GF-D8 (cell line): ENCODE measurements at places on chromosomes 7 and 10.
A peak's percentile ranks its signal among the peaks of the same experiment; 100 is the strongest.

- peak; percentile 16 for DNase-seq
Observed at GRCh38 chr7:50330696-50331095, 26.2 kb downstream of the IKZF1 start.

DNA sequence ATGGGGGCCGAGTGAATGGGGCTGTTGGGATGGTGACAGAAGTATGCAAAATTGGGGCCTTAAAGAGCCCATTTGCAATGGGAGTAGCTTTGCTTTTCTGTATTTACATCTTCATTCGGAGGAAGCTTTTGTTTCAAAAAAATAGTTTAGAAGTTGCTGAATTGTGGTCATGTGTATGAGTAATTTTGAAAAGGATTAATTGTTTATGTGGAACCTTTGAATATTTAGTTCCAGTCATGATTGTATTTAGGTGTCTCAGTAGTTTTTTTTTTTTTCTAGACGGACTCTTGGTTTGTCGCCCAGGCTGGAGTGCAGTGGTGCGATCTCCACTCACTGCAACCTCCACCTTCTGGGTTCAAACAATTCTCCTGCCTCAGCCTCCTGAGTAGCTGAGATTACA lies 37.2 kb downstream of the RBM33 start:
- no peak for DNase-seq

DNA sequence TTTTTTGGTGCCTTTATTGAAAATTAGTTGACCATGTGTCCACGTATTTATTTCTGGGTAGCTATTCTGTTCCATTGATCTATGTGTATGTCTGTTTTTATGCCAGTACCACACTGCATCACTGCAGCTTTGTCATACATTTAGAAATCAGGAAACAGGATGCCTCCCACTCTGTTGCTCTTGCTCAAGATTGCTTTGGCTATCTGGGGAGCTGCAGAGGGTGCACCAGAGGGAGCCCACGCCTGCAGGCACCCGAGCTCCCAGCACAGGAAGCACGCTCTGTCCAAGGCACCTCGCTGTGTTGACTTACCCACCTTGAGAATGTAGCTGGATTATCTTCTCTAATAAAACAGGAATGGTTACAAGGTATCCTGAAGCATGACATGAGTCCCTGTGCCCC lies 301.7 kb downstream of the TCERG1L start:
- DNase-seq = no peak

GRCh38 chr10:3193751-3194150 lies 21.2 kb upstream of the PITRM1 start:
- DNase-seq = no peak

DNA sequence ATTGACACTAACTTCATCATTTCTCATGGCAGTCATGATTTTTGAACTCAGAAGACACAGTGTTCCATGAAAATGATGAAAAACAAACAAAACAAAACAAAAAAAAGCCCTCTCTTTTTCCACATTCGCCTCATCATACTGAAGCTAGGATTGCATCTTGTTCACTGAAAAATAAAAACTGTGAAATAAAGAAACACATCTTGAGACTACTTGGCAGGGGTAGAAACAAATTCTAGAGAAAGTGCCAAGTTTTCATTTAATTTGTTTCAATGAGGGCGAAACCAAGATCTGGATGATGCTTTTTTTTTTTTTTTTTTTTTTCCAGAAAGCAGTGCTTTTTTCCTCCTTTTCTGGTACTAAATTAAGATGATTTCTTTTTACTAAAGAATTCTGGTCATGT lies 350.4 kb upstream of the ETV1 start:
- DNase-seq = no peak

DNA sequence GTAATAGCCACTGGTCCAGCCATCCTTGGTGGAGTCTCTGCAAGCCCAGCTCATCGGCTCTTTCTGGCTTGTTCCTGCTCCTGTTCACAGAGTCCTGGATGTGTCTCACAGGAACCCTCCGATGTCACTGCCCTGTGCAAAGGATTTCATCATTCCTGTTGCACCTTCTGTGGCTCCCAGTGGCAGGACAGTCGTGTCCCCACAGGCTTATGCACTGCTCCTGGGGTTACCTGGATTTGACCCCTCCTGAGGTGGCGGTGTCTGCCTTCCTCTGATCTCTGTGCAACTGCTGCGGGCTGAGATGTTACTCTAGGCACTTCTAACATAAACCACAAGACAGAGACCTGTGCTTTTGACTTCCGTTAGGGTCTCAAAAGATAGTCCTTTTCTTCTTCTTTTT lies 30.6 kb downstream of the APBB1IP start:
- DNase-seq = no peak

DNA sequence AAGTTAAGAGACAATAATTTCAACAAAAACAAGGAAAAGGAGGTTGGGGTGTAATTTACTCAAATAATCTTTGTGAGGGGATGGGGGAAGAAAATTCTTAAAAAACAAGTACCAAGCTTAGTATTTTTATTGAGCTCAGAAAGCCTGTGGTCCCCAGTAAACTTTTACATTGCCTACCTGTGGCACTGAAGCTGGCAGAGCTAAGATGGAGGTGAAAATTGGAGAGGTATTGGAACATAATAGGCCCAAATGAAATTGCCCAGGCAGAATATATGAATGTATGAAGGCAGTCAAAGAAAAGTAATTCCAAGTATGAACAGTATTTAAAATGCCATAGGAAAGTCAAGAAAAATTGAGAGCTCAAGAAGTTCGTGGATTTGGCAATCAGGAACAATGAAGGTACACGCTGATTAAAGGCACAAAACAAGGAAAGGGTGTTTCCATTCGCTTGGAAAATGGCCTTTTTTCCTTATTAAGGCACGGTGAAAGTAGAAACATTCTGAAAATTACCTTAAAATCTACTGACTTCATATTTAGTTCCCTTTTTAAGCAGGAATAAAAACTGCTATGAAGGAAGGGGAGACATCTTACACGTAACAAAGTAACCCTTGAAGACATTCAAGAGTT lies 3.4 kb upstream of the KMT2E start:
- no peak for DNase-seq

GRCh38 chr7:87380905-87381304 lies 35.4 kb downstream of the CROT start:
- DNase-seq = no peak

DNA sequence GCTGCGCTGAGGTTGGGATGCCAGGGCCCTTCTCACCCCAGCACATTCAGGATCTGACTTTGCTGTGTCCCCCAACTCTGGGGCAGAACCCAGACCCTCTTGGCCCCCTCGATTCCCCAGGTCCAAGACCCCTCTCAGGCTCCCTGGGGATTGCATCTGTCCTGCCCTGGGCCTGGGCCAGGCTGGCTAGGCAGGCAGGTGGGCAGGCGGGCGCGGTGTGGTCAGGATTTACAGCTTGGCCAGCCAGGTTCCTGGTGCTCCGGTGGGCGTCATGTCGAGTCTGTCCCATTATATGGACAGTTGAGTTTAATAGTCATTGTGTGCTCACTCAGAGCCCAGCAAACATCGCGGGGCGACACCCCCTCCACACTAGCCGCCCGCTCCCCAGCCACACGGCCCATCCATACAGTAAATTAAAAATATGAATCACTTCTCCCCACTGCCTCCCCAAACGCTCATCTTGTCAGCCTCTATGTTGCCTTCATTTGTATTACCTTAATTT lies 23.5 kb downstream of the POLL start:
- DNase-seq = no peak

DNA sequence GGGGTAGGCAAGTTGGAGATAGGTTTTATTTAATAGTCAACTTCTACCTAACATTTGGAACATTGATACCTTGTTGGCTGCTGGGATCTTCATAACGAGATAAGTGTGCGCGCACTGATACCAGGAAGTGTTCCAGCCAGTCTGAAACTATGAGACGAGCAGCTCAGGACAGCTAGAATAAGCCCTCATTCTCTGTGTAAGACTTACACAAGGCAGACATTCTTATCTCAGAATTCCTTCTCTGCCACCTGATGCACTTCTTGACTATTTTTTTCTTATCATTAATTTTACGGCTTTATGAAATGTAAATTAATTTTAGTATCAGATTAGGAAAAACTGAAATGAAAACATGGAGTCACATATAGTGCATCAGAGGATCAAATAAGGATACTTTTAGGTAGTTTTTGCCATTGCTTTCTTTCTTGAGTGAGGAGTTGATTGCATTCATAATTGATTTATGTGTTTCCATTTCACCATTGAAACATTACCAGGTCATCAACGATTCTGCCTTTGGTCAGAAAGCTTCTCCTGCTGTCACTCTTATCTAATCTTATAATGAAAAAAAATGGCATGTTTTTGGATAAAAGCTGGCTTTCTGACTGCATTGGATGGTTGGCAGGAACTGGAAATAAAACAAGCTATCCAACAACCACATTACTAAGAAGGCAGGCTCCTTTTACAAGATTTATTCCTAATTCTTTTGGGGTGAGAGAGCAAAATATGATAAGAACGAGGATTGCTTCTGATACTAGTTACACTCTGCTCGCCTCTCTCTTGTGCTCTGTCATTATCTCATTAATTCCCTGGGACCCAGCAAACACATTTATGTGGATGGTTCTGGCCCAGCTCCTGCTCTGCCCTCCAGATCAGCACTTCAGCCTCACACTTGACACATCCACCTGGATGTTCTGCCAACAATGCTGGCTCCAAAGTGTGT lies 40.4 kb upstream of the ABCB5 start:
- DNase-seq = no peak

DNA sequence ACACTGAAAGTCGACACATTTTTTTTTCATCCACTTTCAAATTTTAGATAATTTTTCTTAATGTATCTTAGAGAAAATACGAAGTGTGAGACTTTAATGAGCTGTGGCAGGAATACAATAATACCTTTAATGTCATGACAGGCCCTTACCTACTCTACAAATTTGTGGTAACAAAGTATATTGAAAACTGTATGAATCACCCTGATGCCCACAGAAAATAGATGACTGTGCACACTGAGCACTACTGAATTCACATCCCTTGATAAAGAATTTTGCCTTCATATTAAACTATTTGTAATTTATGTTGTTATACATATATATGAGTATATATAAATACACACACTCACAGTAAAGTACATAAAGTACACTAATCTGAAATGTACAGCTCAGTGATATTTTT lies 51.7 kb downstream of the AKR1D1 start:
- no peak for DNase-seq

- no peak for DNase-seq
Observed at GRCh38 chr10:50322077-50322476, 70.8 kb upstream of the ASAH2 start.

GRCh38 chr7:80873140-80873539 lies 45.7 kb downstream of the SEMA3C start:
- no peak for DNase-seq

- no peak for DNase-seq
Observed at GRCh38 chr7:1678081-1678543, 8.0 kb downstream of the ELFN1 start.

GRCh38 chr7:143519411-143520131 lies 41.9 kb downstream of the TAS2R41 start:
- no peak for DNase-seq

DNA sequence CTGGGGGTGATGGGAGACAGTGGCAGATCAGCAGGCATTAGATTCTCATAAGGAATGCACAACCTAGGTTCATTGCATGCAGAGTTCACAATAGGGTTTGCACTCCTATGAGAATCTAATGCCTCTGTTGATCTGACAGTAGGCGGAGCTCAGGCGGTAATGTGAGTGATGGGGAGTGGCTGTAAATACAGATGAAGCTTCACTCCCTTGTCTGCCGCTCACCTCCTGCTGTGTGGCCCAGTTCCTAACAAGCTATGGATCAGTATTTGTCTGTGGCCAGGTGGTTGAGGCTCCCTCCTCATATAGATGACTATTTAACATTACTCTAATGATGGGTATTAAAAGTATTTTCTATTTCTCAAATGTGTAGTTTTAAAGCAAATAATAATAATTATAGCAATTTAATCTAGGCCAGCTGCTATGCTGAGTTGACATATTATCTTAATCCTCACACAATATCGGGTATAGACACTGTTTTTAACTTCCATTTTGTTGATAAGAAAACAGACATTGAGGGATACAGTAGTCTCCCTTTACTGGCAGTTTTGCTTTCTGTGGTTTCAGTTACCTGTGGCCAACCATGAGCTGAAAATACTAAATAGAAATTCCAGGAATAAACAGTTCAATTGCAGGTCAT lies 39.9 kb downstream of the KIF20B start:
- no peak for DNase-seq

DNA sequence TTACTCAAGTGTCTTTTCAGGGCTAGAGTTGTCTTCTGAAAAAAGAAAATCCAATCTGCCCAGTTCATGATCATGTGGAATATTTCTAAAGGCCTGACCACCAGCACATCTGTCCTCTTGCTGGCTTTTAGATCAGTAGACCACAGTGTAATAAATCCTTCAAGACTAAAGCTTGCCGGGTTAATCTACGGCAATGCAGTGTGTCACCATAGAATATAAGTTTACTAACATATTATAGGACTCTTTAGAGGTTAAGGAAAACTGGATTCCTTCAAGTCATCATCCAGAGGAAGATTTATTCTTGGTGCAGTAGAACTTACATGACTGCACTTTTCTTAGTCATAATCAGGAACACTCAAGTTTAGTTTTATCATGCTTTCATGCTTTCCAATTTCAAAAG lies 349.5 kb downstream of the SEMA3D start:
- DNase-seq = no peak

- no peak for DNase-seq
Observed at GRCh38 chr7:134630237-134630636, 16.4 kb upstream of the BPGM start.

- no peak for DNase-seq
Observed at GRCh38 chr10:48446785-48447184, 140.3 kb downstream of the MAPK8 start.

DNA sequence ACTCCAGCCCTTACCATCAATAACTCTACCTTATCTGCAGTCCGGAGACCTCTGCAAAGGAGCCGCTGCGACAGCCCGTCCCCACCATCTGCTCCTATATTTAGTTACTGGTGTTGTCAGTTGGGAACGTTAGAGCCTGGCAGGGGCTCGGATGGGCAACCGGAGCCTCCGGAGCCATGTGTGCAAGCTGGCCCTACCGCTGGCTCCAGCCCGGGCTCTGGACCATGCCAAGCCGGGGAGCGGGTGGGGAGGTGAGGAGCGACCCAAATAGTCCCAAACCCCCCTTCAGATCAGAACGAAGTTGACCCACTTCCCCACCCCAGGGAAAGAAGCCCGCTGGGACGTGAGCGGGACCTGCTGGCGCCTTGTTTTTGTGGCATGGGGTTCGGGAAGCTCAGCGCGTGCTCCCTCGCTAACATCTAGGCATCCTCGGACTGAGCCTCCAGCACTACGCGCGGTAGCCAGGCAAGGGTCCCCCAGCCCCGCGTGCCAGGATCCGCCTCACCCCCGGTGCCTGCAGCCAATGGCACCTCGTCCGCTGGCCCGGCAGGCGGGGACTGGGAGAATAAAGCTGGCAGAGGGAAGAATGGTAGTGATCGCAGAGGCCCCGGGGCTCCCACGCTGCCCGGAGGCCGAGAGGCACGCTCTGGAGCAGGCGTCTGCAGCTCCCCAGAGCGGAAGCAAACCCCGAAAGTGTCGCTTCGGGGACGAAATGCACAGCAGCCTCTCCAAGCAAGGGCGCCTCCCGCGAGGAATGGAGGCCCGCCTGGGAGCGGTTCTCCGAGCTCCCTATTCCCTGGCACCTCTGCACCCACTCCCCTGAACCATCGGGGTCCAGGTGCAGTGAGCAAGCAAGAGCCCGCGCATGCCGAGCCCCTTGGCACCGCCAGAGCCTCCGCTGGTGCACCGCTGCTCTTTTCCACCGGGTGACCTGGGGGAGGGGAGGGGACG lies 679 bp downstream of the LRRC20 start:
- no peak for DNase-seq
